ENCODE measurements at places on chromosomes 7 and 10. TPM values are rescaled to one million over a fixed set of nuclear protein-coding genes. Genes with fewer than 3 reads are reported as not detected.

DNA sequence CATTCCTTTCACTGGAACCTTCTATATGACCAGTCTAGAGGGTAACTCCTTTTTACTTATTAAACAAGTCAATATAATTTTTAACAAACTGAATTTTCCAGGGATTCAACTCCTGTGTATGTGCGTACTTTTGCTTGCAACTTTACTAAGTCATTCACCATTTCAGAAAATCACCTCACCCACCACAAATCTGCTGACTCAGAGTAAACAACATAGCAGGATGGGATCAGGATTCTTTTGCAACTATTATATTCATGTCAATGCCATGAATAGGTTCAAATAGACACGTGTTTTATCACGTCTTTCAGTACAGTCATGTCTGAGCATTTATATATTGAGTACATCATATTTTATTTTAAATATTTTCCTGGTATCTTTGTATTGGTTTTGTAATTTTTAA lies 14.5 kb downstream of the CTTNBP2 start:
- H3K27me3 ChIP-seq: peaks cover 4% of the 10 kb centered on the region
- no peak for DNase-seq
- H3K4me3 ChIP-seq: no peak overlapping the region
- no peaks in the 10 kb centered on the region for H3K4me1 ChIP-seq
- no peak overlapping the region for H3K27ac ChIP-seq
- H3K36me3 ChIP-seq: no peaks in the 10 kb centered on the region

DNA sequence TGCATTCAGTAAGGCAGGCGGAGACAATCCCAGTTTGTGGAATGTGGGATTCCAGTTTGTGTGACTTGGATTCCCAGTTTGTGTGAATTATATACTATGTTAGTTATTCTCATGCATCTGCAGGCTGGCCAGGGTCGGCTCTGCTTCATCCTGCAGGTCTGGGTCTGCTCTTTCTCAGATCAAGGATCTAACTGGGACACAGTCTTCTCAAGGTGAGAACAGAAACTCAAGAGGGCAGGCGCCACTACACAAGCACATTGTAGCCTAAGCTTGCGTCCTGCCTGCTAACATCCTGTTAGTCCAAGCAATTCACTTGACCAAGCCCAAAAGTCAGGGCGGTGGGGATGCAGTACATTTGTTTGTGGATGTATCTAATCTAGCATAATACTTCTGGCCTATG lies 131.1 kb downstream of the SNX10 start:
- no peak overlapping the region for H3K4me3 ChIP-seq
- peaks cover 6% of the 10 kb centered on the region for H3K27me3 ChIP-seq
- no peak overlapping the region for H3K27ac ChIP-seq
- H3K4me1 ChIP-seq: no peaks in the 10 kb centered on the region
- DNase-seq: no peak

- H3K36me3 ChIP-seq: peaks cover 42% of the 10 kb centered on the region
- peak overlapping the region; percentile 86 for H3K27ac ChIP-seq
- H3K4me3 ChIP-seq: peak overlapping the region; percentile 27
- no peaks in the 10 kb centered on the region for H3K27me3 ChIP-seq
- H3K4me1 ChIP-seq: peaks cover 44% of the 10 kb centered on the region
These were observed 88.0 kb downstream of the MDFIC start for GRCh38 chr7:115009736-115010440.

DNA sequence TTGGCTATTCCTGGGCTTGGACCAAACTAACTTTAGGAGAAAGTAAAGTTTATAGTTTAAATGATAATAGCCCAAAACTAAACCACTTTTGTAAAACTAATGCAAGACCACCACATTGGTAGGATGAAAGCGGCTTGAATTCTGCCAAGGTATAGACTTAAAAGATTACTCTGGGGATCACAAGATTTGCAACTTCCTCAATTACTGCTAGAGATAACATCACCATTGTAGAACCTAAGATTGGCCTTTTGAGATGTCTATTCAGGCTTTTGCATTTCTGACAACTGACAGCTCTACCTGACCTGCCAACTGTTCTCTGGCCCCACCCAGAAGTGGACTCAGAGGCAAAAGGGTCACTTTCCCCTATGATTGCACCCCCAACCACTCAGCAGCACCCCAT lies 162.4 kb downstream of the TNS3 start:
- H3K4me1 ChIP-seq: peaks cover 3% of the 10 kb centered on the region
- no peak overlapping the region for H3K4me3 ChIP-seq
- no peak for DNase-seq
- H3K36me3 ChIP-seq: peaks cover under 1% of the 10 kb centered on the region

DNA sequence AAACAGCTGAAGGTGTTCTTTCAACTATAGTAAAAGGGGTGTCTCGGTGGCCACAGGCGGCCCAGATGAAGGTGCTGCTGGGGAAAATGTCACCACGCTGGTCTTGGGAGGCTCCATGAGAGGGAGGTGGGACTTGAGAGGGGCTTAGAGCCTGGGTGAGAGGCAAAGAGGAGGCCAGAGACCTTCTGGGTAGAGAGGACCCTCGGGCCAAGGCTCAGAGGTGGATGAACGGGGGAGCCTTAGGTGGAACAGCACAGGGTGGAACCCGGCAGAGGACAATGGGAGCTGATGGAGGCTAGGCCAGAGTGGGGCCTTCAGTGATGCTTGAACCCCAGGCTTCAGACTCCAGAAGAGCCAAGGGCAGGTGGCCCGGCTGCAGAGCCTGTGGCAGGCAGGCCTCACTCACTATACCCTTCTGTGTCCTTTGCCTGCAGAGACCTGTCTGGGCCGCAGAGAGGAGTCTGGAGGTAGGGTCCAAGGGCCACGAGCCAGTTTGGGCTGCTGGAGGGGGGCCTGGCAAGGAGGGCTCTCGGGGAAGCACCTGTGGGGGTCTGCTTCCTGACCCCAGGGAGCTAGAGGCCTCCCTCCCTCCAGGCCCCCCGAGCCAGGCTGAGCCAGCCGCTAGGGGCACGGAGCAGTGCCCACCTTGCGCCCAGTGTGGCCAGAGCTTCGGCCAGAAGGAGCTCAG lies 32.1 kb downstream of the ZNF783 start:
- H3K4me1 ChIP-seq: peaks cover 9% of the 10 kb centered on the region
- peaks cover 1% of the 10 kb centered on the region for H3K36me3 ChIP-seq
- H3K27me3 ChIP-seq: no peaks in the 10 kb centered on the region
- no peak overlapping the region for H3K27ac ChIP-seq
- no peak for DNase-seq

- H3K4me3 ChIP-seq: no peak overlapping the region
- H3K4me1 ChIP-seq: no peaks in the 10 kb centered on the region
- no peaks in the 10 kb centered on the region for H3K36me3 ChIP-seq
- DNase-seq: no peak
- peaks cover 11% of the 10 kb centered on the region for H3K27me3 ChIP-seq
- H3K27ac ChIP-seq: no peak overlapping the region
These were observed 35.5 kb downstream of the CTBP2 start for GRCh38 chr10:125124907-125125306.

GRCh38 chr7:69693042-69693441 lies 94.8 kb downstream of the AUTS2 start:
- DNase-seq: no peak
- H3K36me3 ChIP-seq: no peaks in the 10 kb centered on the region
- H3K4me1 ChIP-seq: peaks cover 10% of the 10 kb centered on the region
- no peak overlapping the region for H3K27ac ChIP-seq

DNA sequence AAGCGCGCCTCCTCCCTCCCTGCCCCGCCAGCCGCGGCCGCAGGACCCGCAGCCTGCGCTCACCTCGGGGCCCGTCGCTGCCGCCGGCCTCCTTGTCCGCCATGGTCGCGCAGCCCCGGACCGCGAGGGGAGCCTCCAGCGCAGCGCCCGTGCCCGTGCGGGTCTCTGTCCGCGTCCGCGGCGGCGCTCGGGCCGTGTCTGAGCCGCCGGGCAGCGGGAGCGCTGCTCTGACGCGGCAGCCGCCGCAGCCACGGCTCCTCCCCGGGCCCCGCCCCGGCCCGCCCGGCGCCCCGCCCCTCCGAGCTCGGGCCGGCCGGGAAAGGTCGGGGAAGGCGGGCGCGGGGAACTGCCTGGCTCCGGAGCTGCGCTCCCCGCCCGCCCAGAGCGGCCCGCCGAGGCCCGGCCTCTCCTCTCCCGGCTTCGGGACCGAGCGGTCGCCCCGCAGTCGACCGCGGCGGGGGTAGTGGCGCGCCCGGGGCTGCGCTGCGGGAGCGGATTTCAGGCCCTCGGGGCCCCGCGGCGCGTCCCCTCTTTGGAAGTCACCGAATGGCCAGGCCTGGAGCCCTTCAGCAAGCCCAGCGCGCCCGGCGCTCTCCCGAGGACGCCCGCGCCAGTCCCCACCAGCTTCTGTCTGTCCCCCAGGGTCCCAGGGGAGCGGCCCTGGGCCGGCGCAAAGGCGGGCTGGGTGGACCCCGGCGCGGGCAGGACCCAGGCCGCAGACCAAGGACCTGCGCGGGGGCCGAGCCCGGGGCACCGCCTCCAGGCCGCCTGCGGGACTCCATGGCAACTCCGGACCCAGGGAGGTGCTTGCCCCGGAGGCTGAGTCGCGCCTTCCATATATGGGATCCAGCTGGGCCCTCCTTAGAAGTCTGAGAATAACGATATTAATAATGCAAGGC lies at the start of gene HSPA12A:
TSS of gene HSPA12A (minus strand) at position 200 of the 899 bp plus-strand sequence. CDS start at position 103, 97 bp downstream.
- no peaks in the 10 kb centered on the region for H3K36me3 ChIP-seq
- H3K4me1 ChIP-seq: no peaks in the 10 kb centered on the region
- H3K27ac ChIP-seq: no peak within 1 kb of the TSS
- peak within 1 kb of the TSS; percentile 42 for H3K4me3 ChIP-seq

NDUFB2 gene
- 175 TPM for total RNA-seq

ELFN1 gene
- 0.14 TPM for total RNA-seq

LIPF gene
- total RNA-seq: not detected

C10orf53 gene
- total RNA-seq: not detected

KDM7A gene
- total RNA-seq: 7.5 TPM

Data from activated naive CD8-positive, alpha-beta T cell treated with anti-CD3 and anti-CD28 coated beads for 36 hours (primary cell).